ENCODE measurements at places on chromosomes 13 and 19. TPM values are rescaled to one million over a fixed set of nuclear protein-coding genes. Genes with fewer than 3 reads are reported as not detected.

BICRA gene
- polyA plus RNA-seq, result 18.0 TPM

UBE2L5 gene
- polyA plus RNA-seq, result 0.49 TPM

- DNase-seq, result no peak
Measured at GRCh38 chr13:113958373-113958772, 15.5 kb downstream of the C13orf46 start.

MBD3L2 gene
- polyA plus RNA-seq, result not detected

DNA sequence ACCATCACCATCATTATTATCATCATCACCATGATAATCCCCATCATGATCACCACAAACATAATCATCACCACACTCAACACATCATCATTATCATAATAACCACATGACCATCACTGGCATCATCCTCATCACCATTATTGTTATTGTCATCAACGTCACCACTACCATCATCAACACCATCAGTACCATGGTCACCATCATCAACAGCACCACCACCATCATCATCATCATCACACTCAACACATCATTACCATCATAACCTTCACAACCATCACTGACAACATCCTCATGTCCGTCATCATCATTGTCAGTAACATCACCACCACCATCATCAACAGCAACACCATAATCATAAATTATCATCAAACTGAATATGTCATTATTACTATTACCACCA, 73.2 kb downstream of the MBD3L1 start:
- no peak for DNase-seq

GRCh38 chr19:10228920-10229319, 2.2 kb downstream of the S1PR2 start:
- DNase-seq, result no peak

PDX1 gene
- polyA plus RNA-seq, result not detected

GRCh38 chr13:20728579-20729311, 25.2 kb downstream of the IL17D start:
- no peak for DNase-seq

ZNF582 gene
- 6.8 TPM for polyA plus RNA-seq

DNA sequence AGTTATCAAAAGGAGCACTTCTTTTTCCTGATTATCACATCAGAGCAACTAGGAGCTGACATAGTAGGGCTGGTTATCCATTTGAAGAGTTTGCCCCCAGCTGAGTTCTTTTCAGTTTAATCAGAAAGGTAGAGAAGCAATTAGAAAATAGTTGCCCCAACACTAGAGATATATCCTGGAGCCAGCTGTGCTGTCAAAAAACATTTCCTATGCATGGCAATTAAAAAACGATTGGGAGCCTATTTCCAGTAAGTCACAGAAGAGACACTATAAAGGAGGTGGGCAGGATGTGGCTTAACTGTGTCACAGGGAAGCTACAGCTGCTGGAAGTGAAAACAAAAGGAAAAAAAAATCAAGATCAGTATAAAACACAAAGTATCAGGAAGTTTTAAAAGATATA, 155.7 kb upstream of the SLITRK1 start:
- DNase-seq, result no peak

DNA sequence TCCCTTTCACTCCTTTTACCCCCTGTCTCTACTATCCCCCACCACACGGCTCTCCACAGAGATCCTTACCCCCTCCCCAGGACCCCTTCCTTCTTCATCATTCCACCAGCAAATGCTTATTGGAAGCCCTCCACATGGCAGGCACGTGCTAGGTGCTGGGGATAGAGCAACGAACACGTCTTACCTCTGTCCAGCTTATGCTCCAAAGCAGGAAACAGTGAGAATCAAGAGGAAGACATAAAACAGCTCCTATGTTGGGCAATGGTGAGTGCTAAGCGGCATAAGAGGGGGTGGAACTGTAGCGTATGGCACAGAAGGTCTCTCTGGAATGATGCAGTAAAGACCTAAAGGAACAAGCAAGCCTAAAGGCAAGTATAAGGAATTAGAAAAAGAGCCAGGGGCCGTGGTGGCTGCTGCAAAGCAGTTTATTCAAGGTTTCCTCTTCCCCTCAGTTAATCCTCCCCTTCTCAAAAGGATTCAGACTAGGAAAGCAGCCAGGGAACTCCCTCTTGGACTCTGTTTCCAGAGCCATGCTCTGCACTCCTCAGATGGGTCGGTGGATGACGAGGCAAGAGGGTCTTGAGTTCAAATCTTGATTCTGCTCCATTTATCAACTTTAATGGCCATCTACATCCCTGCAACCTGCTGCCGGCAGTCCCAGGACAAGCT, 289.4 kb downstream of the FOXO1 start:
- DNase-seq, result no peak

DNA sequence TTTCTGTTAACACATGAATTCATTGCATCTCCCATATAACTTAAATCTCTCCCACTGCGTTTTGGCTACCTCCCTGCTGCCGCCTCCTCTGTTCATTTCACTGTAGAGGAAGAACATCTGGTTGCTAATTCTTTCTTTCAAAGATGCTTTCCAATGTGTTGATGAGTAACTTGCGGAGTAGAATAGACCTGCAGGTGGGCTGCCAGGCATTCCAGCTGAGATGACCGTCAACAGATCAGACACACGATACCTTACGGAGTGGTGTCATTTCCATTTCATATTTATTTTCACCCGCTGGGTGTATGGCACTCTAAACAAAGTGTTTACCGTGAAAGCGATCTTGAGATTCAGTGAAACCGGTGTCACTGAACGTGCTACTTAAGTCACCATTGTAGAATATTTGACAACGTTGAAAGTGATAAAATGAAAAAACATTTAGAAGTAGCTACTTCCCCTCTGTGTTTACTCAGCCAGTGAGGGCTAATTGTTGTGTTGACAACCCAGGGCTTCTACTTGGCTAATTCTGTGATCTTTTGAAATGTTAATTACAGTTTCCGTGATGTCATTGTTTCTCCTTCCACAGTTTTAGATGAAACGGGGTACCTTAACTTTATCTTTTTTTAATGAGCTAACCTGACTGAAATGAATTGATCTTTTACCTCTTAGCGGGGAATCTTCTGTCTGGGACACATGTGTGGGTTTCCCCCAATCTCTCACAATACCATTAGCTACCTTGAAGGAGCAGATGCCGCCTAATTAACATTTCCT, 228.5 kb upstream of the ARGLU1 start:
- no peak for DNase-seq

ZNF549 gene
- 15.5 TPM for polyA plus RNA-seq

SIGLEC5 gene
- 0.62 TPM for polyA plus RNA-seq

DNA sequence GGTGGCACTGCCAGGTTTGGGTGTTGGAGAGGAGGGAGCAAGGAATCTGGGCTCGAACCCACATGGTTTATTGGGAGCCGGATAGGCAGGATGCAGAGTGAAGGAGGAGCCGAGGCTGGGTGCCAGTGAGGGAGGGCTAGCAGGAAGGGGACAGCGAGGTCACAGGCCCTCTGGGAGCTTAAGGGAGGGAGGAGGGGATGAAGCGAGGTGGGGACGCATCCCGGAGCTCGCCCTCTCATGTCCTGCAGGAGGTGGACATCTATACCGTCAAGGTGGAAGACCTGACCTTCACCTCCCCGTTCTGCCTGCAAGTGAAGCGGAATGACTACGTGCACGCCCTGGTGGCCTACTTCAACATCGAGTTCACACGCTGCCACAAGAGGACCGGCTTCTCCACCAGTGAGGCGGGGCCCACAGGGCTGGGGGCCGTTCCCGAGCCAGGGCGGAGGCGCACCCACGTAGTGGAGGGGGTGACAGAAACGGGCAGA, 3.5 kb upstream of the ADM5 start:
- DNase-seq, result no peak

DNA sequence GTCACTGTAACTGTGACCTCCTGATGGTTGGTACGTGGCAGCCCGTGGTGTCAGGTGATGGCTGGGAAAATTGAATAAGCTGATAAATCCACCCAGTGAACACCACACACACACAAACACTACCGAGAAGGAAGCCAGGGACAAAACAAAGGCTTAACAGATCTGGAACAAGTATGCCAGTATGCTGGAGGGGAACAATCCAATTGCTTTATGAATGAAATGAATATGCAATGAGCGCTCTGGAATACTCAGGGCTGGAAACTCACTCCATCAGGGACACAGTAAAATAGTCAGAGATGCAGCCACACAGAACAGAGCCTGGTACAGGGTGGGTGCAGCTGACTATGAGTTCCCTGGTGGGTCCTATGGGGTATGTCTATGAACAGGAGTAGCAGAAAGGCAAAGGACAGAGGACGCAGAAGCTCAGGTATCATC, 16.7 kb downstream of the TMTC4 start:
- no peak for DNase-seq

DNA sequence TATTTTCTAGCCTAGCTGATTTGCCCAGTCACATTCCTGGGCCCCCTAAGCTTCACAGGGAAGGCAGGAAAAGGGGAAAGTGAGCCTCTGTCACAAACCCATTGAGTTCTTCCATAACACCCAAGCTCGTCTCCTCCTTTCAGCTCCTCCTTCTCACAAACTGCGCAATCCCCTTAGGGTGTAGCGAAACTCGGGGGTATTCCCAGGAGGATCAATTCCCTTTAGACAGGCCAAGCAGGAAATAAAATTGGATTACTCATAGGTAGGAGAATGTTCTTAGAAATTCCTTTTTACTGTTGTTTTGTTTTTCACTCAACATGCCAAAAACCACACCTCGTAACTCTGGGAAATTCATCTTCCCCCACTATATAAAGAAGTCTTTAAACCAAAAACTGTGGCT, 139.3 kb downstream of the IRS2 start:
- DNase-seq, result no peak

DNA sequence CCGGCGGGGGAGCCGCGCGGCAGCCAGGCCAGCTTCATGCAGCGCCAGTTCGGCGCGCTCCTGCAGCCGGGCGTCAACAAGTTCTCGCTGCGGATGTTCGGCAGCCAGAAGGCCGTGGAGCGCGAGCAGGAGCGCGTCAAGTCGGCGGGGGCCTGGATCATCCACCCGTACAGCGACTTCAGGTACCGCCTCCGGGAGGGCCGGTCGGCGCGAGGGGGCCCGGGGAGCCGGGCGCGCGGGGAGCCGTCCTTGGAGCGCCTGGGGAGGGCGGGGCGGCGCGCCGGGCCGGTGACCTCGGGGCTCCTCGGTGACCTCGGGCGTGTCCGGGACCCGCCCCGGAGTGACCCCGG, 690 bp downstream of the HCN2 start:
- no peak for DNase-seq

DNA sequence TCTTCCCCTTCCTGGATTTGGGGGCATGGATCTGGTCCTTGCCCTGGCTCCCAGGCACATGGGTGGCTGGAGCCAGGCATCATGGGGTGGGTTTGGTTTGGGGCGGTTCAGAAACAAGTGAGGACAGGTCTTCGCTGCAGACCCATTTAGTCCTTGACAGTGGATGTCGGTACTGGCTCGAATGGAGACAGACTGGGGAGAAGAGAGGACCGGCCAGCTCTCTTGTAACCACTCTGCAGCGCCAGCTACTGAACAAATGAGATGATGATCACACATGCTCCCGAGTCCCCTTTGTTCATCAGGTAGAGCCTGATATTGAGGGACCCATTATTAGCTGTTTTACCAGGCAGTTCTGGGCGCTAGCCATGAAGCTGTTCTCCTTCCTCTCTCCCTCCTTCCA, 64.5 kb downstream of the CHST8 start:
- DNase-seq, result no peak

DNA sequence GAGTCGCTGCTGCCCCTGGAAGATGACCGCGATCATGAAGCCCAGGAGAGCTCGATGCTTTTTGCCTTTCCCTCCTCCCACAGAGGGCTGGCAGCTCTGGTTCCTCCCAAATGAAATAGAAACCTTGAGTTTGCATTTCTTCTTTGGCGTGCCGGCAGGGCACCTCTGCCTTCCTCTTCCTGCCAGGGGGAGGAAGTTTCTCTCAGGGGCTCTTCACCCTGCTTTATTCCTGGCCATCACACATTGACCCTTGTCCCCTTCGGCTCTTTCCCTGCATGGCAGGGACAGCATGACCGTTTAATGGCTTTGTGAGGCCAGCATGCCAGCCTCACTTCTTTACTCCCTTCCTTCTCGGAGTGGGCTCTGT, 47.9 kb downstream of the ACTN4 start:
- no peak for DNase-seq

DNA sequence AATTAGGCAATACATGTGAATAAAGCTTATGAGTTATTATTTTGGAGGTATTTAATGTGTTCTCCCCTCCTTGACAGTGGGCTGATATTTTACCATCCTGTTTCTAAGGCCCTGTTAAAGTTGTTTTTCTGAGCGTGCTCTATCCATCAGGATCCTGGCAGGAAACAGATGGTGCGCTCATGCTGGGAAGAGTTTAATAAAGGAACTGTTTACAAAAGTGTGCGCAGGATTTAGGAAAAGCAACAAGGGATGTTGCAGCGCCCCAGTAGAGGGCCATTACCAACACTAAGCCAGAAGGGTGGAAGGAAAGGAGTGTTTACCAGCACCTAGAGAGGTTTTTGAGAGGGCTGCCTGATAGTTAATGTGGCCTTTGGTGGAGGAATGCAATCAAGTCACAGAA, 374.5 kb downstream of the KCNRG start:
- DNase-seq, result no peak

LGALS14 gene
- polyA plus RNA-seq, result not detected

B3GLCT gene
- 19.0 TPM for polyA plus RNA-seq

DNA sequence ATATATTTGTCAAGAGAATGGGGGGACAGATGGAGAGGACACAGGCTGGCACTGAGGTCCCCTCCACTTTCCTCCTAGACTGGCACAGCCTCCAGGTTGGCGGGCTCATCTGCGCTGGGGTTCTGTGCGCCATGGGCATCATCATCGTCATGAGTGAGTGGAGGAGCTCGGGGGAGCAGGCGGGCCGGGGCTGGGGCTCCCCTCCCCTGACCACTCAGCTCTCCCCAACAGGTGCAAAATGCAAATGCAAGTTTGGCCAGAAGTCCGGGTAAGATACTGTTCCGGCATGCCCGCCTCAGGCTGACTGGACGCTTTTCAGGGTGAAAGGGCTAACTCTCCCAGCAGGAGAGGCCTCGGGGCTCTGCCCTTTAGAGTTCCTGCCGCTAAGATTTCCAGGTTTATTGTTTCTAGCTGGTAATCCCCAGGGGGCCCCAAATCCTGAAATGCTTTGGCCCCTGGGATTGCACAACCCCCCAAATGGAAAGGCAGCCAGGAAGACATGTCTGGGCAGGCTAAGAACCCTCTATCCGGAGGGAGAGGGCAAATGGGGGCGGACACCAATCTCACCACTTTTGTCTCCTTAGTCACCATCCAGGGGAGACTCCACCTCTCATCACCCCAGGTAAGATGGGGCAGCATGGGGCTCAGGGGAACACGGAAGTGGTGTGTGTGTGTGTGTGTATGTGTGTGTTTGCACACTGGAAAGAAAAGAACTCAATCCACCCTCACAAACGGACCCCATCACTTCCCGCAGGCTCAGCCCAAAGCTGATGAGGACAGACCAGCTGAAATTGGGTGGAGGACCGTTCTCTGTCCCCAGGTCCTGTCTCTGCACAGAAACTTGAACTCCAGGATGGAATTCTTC, 7.3 kb downstream of the FXYD3 start:
- no peak for DNase-seq

GRCh38 chr19:11421371-11422098, 2.4 kb upstream of the RGL3 start:
- no peak for DNase-seq

DNA sequence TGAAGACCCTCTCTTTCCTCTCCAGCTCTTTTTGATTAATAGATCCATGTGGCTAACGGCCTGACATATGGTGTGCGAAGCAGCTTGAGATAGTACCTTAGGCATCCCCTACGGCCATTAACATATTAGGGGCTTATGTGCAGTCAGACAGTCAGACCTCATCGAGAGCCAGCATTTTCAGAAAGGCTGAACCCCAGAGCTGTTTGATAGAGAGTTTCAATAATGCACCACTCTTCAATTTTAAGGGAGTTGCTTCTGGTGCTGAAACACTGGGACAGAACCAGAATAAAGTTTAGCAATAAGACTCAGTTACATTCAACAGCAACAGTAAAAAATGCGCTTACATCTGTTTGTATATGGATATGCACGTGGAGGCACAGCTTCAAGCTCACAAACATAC, 10.8 kb downstream of the POU4F1 start:
- DNase-seq, result no peak

FGF22 gene
- 0.11 TPM for polyA plus RNA-seq
